Suppressor macrophage (primary cell): ENCODE measurements at places on chromosomes 12 and 14.

DNA sequence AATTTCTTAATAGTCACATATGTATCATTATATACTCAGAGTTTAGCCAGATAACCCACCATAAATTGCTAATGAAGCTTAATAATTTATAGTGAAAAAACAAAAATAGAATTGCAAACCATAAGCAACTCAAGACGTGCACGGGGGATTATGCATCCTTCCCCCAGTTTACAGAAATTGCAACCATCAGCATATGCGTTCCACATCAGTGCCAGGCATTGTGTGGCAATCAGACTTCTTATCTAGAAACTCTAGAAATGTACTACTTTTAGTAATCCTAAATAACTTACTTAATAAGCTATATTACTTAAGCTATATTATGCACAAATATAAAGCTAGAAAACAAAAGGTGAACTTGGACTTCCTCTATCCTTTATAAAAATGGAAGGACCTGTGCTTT lies 115.8 kb downstream of the CRADD start:
- no peak for DNase-seq

DNA sequence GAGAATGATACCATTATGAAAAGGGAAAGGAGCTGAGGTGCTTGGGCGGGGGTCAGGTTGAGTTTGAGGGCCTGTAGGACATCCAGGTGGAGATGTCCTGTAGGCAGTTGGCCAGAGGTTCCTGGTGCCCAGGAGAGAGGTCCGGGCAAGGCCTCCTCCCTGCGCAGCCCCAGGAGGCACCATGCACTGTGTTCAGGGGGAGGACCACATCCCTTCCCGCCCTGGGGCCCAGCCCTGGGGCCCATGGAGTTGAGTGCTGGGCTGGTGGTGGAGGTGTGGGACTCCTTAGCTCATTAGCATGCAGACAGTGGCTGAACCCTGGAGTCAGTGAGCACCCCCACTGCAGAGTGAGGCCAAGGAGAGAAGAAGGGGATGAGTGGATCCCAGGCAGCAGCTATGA lies 5.7 kb upstream of the FAIM2 start:
- DNase-seq = no peak

GRCh38 chr14:21494902-21495762 lies 16.0 kb downstream of the METTL3 start:
- no peak for DNase-seq

GRCh38 chr12:48419116-48419935 lies 53.0 kb upstream of the ANP32D start:
- no peak for DNase-seq

DNA sequence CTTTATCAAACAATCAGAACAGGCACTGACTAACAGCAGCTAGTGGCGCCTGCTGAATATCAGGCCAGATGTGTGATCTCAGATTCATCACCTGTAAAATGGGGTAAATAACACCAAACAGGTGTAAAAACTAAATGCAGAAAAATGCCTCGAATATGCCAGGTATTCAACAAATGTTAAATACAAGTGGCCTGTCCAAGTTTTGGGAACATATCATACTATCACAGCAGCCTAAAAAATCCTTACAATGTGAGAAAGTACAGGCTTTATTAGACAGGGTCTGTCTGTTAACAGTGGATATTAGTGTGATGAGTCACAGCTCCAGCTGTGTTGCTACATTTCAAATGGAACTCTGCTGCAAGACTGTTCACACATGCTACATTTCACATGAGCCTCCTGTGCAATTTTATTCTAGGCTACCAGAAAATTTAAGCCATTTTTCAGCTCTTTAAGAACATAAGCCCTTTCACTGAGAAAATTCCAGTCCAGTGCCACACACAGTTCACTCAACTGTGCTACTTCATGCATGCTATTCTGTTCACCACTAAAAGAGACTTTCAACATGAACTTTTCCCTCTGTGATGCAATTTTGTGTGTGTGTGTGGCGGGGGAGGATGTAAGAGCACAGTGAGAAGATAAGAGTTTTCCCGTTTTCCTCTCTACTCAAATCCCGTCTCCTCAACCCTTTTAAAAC lies 56.7 kb downstream of the MSRB3 start:
- peak; percentile 14 for DNase-seq

DNA sequence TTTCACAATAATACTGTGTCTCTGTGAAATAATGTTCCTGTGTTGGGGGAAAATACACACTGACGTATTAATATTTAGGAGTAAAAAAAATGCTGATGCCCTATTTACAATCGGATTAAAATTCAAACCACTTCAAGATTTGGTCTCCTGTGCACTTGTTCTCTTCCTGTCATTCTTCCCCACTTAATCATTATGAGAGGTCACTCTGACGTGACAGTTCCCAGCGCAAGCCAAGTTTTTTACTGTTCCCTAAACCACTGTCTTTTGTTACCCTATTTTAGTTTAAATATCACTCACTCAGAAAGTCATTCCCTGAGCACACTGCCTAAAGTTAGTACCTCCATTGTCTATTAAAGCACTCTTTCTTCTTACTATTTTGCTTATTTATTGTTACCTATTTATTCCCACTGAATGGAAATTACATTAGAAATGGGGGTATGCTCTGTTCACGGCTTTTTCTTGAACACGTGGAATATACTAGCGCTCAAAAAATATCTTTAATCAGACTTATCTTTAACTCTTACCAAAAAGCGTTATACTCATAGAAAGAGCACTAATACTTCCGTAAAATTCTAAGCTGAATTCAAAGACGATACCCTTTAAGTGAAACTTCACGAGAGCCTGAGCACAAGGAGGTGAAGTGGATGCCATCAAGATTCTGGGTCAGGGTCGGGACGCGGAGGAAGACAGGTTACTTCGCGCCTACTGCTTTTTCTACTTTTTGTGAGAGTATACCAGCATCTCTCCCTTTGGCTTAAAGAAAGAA lies 670 bp upstream of the PSMA3 start:
- DNase-seq = peak; percentile 67

- no peak for DNase-seq
Observed at GRCh38 chr12:53568809-53569557, 57.2 kb downstream of the ATF7 start.

- no peak for DNase-seq
Observed at GRCh38 chr12:90126125-90126524, 417.5 kb upstream of the ATP2B1 start.

- no peak for DNase-seq
Observed at GRCh38 chr14:87503711-87504110, 489.3 kb downstream of the GALC start.

DNA sequence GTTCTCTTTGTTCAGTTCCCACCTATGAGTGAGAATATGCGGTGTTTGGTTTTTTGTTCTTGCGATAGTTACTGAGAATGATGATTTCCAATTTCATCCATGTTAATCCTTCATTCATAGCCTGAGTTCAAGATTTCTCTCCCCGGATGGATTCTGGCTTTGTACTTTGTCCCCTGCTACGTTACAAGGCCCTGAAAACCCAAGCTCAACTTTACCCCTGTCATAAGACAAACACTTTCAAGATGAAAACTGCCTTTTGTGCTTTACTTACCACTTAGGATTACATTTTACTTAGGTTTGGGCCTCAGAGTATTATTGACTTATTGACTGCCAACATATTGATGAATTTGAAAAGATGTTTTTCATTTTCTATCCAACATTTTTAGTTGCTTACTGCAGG lies 36.3 kb downstream of the FOXA1 start:
- DNase-seq = no peak

GRCh38 chr12:59194794-59195193 lies 274.5 kb upstream of the LRIG3 start:
- no peak for DNase-seq

DNA sequence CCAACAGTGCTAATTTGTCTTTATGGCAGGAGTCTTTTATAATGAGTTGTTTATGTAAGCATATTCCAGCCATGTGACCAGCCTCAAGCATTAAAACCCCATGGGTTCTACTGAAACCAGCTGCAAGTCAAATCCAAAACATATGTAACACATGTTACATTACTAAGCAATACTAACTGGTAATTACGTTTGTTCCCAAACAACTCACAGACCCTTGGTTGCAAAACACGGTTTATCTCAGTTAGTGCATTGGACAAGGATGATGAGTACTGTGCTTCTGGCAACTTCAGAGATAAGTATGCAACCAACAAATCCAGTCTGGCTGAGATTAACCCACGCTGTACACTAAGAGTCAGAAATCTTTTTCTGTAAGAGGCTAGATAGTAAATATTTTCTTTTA lies 110.1 kb upstream of the FAR2 start:
- no peak for DNase-seq

DNA sequence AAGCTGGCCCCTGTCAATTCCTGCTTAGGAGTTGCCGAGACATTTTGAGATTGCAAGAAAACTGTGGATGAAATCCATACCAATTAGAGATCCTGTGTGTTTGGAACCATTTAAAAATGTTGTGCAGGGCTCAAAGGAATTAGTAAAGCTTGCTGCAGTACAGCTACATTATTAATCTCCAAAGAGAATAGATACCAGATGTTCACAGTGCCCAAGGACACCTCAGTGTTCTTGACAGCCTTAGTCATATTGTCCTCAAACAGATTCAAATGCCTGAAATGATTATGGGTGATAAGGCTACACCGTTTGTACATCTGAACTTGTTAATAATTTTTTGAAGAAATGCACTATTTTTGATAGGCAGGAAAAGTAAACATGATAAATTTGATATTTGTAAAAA lies 164.6 kb downstream of the MSRB3 start:
- DNase-seq = no peak

DNA sequence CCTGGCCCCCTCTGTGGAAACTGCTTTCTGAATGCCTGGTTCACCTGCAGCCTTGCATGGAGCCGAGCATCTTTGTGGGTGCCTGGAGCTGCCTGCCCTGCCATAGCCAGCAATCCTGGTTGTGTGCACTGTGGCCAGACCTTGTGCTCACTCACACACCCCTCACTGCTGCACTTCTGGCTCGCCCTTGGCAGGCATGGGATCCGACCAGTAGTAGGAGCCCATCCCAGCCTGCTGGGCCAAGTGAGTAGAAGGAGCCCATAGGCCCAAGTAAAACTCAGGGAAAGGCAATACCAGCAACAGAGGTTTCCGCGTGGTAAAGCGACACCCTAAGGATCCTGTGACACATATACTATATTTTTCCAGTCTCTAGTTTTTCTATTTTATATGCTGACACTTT lies 270.0 kb upstream of the NAV3 start:
- no peak for DNase-seq

GRCh38 chr12:123892853-123893252 lies 79.8 kb downstream of the CCDC92 start:
- DNase-seq = no peak

DNA sequence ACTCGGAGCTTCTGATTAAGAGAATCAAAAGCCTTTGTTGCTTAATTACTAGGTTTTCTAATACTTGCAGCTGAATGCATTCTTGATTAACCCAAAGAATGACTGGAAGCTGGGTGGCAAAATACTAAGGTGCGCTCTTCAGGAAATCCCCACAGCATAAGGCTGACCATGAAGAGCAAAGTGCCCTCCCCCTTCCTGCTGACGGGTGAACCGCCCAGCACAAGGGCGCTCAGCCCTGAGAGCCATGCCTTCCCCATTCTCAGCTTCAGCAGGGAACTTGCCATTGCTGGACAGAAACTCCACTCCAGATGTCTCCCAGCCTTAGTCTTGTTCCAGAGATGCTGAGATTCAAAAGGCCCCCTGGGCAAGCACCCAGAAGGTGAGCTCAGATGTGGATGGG lies 27.2 kb upstream of the FBRSL1 start:
- DNase-seq = no peak

- DNase-seq = no peak
Observed at GRCh38 chr12:114193474-114193873, 212.5 kb downstream of the TBX5 start.

GRCh38 chr12:95547522-95548055 lies 3.7 kb downstream of the USP44 start:
- no peak for DNase-seq

DNA sequence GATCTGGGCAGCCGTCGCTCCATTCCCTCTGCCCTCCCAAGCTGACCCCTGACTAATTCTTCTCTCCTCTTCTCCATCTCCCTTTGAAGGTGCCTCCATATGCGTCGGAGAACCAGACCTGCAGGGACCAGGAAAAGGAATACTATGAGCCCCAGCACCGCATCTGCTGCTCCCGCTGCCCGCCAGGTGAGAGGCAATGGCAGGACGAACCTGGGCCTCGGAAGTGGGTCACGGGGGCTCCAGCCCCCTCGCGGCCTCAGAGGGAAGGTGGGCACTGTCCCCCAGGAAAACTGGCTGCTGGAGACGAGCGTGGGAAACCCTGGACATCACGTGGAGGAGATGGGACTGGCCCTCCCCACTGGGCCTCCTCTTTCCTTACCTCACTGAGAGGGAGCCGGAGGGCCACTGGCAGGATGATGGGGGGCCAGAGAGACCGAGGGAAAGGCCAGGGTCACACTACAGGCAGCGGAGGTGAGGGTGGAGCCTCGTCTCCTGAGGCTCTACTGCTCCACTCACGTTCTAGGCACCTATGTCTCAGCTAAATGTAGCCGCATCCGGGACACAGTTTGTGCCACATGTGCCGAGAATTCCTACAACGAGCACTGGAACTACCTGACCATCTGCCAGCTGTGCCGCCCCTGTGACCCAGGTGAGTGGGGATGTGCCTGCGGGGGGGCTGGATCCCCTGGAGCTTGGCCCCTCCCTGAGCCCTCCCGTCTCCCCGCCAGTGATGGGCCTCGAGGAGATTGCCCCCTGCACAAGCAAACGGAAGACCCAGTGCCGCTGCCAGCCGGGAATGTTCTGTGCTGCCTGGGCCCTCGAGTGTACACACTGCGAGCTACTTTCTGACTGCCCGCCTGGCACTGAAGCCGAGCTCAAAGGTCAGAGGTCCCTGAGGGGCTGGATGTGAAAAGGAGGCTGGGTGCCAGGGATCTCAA lies 806 bp downstream of the LTBR start:
- no peak for DNase-seq

DNA sequence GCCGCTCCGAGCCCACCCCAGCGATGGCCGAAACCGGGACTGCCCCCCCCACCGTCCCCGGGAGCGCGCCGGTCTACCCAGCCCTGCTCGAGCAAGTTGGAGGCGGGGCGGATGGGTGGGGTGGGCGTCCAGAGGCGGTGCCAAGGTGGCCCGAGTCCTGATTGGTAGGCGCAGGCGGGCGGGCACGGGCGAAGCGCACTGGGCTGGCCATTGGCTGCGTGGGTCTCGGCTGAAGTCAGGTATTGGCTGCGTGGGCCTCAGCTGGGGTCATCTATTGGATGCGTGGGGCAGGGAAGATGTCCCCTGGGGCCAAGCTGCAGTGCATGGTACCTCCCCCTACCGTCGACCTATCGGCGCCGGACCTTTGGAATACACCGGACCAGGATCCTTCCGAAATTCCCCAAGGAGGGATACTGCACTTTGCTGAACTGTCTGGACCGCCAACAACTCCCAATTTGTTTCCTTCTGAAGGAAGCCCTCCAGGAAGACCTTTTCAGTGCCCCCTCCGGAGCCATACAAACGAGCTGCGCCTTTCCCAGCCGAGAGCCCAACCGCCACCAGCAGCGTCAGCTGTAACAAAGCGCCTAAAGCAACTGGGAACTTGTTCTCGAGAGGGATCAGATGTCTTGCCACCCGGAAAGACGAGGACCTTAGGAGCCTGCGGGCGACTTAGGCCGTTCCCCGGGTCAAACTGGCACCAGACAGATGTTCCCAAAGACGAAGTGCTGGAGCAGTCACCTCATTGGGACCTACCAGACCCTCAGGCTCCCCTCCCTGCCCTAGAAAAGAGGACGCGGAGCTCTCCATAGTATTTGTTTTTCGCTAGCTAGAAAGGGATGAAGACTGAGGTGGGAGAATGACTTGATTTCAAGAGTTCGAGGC lies at the start of gene HOMEZ:
Gene HOMEZ, minus strand, starts transcription at position 113 of the 882 bp plus-strand sequence. CDS start 180 bp downstream, outside the sequence.
- DNase-seq = peak; percentile 97
